Nephron progenitor cell (in vitro differentiated cells): ENCODE measurements at places on chromosomes 6 and 20.
A peak's percentile ranks its signal among the peaks of the same experiment; 100 is the strongest.

GRCh38 chr6:292506-293192, 362 bp downstream of the DUSP22 start:
- DNase-seq: peak; percentile 58

- DNase-seq: no peak
Measured at GRCh38 chr20:57027777-57028176, 238.7 kb downstream of the BMP7 start.

DNA sequence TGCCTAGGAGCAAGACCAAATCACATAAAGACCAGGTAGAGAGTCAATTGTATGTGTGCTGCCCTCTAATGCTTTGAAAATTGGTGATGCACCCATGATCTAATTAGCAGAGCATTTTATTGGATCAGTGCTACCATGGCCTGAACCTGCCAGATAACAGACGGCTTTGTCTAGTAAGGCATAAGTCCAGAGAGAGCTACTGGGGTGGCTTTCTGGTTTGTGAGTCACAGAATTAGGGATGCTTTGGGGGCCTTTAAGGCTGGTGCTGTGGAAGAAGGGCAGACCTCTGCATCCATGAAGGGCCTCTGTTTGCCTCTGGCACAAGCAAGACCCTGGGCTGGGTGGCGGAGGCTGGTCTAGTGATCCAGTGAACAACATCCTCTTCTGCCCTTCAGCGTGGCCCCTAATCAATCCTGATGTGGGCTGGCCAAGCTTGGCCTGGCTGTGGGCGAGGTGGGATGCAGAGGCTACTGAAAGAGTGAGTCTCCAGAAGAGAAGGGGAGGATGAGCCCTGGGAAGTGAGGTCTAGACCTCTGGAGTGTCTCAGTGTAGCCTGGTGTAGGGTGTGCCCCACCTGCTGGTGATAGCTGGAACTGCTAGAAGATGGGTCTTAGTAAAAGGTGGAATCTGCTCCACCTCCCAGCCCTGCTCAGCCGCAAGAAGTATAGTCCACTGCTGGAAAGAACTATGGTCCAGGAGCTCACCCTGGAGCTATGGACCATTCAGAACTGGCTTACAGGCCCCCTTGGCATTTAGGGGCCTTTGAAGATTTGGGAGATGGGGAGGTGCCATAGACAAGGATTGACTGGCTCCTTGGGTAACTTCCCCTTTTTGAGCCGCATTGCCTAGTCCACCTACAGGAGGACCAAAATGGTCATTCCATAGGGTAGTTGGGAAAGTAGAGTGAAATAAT, 36.7 kb upstream of the AAR2 start:
- peak; percentile 91 for DNase-seq

DNA sequence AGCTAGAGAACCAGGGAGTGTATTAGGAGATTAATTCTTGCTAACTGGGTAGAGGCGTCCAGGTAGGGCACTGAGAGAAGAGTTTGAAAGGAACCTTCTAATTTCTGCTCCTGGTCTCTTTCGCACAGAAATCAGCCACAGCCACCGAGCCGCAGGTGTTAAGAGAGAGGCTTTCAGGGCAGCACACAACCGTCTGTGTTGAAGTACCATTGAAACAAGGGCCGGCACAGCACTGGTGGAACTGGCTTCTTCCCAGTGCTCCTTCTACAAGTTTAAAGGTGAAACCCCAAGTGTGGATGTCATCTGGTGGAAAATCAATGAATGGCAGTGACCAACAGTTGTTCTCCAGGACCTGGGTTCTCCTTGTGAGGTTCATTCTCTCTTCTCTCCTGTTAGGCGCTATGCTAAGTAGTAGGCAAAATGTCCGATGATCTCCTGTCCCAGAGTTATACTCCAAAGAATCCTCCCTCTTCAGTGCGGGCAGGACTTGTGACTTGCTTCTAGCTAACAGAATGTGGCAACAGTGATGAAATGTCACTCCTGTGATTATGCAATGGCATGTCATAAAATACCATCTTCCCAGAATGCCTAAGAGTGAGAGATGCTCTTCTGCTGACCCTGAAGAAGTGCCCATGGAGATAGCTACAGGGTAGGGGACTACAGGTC, 15.0 kb upstream of the RIN2 start:
- no peak for DNase-seq

DNA sequence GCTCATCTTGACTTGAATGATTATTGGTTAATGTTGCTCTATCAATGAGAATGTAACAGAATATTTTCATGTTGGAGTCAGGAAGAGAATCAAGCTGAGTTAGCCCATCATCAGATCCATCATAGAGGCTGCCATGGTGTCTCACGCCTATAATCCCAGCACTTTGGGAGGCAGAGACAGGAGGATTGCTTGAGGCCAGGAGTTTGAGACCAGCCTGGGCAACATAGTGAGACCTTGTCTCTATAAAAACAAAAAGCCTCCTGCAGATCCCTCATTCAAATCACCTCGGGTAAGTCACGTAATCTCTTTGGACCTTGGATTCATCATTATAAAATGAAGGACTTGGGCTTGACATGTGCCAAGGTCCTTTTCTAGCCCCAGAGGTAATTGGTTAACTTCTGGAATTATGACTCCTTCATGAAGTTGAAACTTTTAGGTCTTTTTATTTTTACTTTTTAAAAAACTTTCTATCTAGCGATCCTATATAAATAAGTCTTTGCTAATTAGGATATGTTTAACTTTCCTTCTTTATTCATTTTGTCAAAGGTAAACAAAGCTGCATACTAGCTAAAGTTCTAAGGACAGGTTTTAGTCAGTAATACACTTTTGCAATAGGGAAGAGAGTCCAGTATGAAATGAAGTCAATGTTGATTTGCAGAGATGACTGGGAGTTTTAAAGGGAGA, 110.9 kb downstream of the ZFAND3 start:
- DNase-seq: no peak

- no peak for DNase-seq
Measured at GRCh38 chr20:2163757-2164156, 62.1 kb downstream of the STK35 start.

GRCh38 chr6:29477923-29478450, 9.8 kb downstream of the MAS1L start:
- no peak for DNase-seq

DNA sequence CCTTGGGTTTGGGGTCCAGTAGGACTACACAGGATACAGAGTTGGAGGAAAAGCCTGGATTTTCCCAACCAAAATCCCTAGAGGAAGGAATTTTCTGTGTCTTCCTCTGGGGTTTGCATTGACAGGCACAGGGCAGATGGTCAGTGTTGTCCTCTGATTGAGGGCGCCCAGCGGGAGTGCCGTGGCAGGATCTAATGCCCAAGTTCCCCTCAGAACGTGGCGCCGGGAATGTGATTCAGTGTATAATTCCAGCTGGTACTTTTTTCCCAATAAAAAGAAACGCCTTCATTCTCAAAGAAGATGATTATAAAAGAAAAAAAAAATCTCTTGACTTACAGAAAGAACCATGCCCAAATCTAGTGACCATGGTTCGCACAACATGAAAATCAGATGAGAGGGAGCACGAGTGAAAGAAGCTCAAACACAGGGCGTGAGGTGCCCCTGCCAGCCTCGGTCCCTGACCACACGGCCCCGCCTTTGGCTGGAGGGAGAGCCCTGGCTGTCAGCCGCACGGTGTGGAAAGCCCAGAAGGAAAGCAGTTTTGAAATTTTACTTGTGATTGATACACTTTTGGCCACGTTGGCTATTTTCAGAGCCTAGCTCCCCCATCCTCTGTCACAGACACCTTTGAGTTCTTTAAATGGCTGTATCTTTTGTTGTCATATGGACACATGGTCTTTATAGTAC, 31.6 kb downstream of the VEGFA start:
- DNase-seq: no peak

- DNase-seq: no peak
Measured at GRCh38 chr6:84569882-84570281, 194.5 kb downstream of the TBX18 start.

DNA sequence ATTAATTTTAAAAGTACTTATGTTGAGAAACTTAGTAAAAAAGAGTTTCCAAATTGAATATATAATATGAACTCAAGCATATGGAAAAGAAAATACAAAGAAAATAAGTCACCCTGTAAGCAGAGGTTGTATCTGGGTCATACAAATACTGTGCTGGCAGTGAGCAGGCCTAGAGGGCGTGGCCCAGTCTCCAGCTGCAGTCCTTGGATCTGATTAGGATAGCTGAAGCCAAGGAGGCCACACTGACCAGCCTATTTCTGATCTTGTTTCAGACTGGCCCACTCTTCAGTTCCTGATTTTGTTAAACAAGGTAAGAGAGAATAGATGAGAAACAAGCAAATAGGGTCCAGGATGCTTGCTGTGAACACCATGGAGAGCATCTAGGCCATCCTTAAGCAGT, 228.8 kb downstream of the EPM2A start:
- DNase-seq: no peak

GRCh38 chr6:21931641-21932335, 338.2 kb downstream of the SOX4 start:
- no peak for DNase-seq

DNA sequence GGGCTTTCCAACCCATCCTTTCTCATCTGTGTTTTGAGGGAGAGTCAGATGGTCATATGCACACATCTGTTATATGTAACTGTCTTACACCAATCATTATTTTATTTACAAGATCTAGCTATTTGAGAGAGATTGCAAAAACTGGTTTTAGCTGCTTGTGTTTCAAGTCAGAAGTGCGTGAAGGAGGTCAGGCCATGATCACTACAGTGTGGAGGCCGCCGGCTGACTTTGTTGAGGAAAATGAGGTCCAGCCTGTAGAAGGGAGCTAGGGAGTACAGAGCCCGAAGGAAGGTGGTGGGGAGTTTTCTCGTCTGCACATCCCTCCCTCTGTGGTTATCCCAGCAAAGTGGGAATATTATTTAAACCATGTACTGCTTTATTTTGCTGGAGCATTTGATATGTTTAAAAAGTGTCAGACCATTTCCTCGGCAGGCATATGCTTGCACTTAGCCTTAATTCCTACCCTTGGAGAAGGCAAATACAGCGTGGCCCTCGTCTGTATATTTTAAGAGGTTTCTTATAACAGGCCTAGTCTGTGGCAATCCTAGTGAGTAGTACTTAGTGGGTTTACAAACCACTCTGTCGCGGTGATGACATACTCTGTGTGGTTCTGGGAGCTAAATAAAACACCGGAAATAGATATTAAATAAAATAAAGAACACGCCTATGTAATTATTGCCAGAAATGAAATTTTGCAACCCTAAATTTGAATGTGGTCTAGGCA, 95.6 kb downstream of the UST start:
- no peak for DNase-seq

- DNase-seq: no peak
Measured at GRCh38 chr6:35541836-35542235, 29.1 kb upstream of the TULP1 start.

- DNase-seq: no peak
Measured at GRCh38 chr20:25541676-25542075, 43.7 kb downstream of the NINL start.

DNA sequence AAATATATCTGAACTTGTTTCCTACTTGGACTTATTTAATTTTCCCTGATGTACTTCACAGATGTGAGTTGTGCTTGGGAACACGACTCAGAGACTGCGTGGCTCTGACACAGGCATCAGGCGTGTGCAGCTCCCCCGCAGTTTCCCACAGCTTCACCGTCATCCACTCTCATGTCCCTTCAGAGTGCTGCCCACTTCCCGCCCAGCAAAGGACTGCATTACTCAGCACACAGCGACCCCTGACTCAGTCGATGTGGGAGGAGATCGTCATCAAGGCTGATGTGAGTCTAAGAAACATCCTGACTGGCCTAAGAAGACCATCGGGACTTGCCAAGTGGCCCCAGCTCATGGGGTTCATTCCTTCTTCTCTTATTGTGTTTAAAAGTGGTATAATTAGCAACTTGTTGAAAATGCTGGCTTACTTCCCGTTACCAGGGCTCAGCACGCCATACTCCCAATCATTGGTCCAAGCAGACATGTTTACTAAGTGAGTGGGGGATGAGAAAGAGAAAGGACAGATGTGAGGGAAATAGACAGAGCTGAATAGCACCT, 539.4 kb upstream of the JARID2 start:
- no peak for DNase-seq

DNA sequence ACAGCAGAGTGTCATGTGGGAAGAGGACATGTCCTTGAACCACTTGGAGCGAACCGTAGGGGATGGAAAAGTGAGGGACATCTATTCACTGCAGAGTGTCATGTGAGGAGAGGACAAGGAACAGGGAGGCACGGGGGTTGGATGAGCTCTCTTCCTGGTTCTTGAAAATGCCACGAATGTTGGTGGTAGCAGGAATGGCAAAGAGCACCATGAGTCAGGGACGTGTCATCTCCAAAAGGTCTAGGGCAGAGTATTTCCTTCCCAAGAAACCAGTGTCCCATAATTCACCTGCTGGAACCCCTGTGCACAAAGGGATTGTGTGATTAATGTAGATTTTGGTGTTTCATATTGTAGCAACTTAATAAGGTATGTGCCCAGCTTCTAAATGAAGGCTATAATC, 136.8 kb downstream of the BFSP1 start:
- no peak for DNase-seq

- DNase-seq: no peak
Measured at GRCh38 chr6:21431526-21431925, 162.0 kb upstream of the SOX4 start.

DNA sequence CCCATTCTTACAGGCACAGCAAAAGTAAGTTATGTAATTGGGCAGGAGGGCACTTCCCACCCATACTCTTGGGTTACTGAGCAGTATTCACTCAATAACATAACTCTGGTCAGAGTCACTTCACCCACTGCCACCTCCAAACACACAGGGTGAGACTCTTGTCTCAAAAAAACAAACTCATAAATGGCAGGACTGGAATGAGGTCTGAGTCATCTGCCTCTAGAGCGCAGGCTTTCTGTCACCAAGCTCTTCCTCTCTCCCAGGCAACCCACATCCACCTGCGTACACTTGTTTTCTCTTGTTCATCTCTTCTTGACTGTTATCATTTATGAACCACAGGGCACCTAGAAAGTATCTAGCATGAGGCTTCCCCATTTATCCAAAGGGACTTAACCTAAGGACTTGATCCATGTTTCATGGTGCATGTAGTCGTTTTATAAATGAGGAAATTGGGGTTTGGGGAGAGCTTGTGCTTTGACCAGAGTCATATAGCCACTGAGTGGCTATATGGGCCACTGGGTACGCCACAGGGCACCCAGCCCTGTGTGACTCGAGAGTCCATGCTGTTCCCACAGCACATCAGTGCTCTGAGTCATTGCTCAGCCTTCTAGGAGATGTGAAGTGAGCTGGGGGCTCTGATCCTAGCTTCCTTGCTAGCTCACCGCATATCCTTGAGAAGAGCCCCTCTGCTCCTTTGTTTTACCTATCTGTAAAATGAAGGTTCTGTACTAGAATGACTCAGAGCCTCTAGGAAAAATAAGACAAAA, 22.4 kb downstream of the C20orf173 start:
- no peak for DNase-seq

GRCh38 chr6:100664274-100665040, 199.7 kb upstream of the SIM1 start:
- no peak for DNase-seq

DNA sequence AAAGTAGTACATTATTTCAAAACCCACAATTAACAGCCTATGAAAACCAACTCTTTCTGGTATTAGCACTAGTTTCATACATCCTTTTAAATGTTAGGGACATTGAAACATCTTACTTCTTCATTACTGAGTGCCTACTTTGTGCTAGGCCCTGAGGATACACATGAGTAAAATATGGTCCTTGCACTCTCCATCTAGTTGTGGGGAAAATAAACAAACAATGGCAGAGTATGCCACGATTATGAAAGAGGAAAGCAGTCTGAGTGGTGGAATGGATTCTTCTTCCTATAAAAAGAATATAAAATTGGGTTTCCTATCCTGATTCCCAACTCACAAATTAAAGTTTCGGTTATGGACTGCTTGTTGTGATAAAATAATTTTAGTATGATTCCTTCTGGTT, 84.9 kb downstream of the ATXN1 start:
- DNase-seq: no peak

- no peak for DNase-seq
Measured at GRCh38 chr6:8628736-8629135, 193.4 kb upstream of the SLC35B3 start.
